ENCODE measurements at places on chromosomes 11 and 22. TPM values are rescaled to one million over a fixed set of nuclear protein-coding genes. Genes with fewer than 3 reads are reported as not detected.

Gene GVQW3
- total RNA-seq: 5.9 TPM

Gene TBX10
- total RNA-seq: not detected

Gene SLC22A12
- not detected for total RNA-seq

- no peaks in the 10 kb centered on the region for H3K27me3 ChIP-seq
Measured at GRCh38 chr11:126034039-126034932, 28.4 kb downstream of the CDON start.

DNA sequence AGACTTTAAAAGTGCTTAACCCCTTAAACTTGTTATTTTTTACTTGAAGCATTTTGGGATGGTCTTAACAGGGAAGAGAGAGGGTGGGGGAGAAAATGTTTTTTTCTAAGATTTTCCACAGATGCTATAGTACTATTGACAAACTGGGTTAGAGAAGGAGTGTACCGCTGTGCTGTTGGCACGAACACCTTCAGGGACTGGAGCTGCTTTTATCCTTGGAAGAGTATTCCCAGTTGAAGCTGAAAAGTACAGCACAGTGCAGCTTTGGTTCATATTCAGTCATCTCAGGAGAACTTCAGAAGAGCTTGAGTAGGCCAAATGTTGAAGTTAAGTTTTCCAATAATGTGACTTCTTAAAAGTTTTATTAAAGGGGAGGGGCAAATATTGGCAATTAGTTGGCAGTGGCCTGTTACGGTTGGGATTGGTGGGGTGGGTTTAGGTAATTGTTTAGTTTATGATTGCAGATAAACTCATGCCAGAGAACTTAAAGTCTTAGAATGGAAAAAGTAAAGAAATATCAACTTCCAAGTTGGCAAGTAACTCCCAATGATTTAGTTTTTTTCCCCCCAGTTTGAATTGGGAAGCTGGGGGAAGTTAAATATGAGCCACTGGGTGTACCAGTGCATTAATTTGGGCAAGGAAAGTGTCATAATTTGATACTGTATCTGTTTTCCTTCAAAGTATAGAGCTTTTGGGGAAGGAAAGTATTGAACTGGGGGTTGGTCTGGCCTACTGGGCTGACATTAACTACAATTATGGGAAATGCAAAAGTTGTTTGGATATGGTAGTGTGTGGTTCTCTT lies 2.8 kb downstream of the MALAT1 start:
- peak overlapping the region; percentile 73 for H3K4me3 ChIP-seq
- H3K27me3 ChIP-seq: no peaks in the 10 kb centered on the region
- peaks cover 66% of the 10 kb centered on the region for H3K36me3 ChIP-seq

- H3K27me3 ChIP-seq: no peaks in the 10 kb centered on the region
- H3K36me3 ChIP-seq: peaks cover 12% of the 10 kb centered on the region
- H3K4me3 ChIP-seq: no peak overlapping the region
- DNase-seq: peak; percentile 20
- H3K4me1 ChIP-seq: no peaks in the 10 kb centered on the region
Measured at GRCh38 chr22:36492109-36492508, 10.7 kb upstream of the TXN2 start.

DNA sequence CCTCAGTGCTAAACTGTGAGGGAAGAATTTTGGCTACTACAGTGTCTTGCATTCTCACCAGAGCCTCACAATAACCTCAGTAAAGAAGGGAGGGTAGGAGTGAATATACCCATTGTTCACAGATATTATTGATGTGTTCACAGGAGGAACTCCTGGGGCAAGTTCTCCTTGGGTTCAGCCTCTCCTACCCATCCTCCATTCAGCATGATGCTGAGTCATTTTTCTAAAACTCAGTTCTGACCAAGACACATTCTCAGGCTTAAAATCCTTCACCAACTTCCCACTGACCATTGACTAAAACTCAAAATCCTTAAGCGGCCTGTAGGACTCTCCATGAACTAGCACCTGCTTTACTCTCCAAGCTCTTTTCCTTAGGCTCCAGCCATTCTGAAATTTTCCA lies 48.7 kb downstream of the SYTL2 start:
- H3K4me1 ChIP-seq: peaks cover 12% of the 10 kb centered on the region
- H3K27ac ChIP-seq: no peak overlapping the region
- no peak overlapping the region for H3K4me3 ChIP-seq
- DNase-seq: no peak
- H3K36me3 ChIP-seq: 0 out of 2 replicates have a peak, but pooled peaks cover under 1% of the 10 kb centered on the region

GRCh38 chr11:68106165-68106940 lies 14.8 kb downstream of the CHKA start:
- H3K36me3 ChIP-seq: no peaks in the 10 kb centered on the region
- no peak overlapping the region for H3K4me3 ChIP-seq
- H3K27me3 ChIP-seq: no peaks in the 10 kb centered on the region
- H3K4me1 ChIP-seq: no peaks in the 10 kb centered on the region
- DNase-seq: no peak
- H3K27ac ChIP-seq: no peak overlapping the region

DNA sequence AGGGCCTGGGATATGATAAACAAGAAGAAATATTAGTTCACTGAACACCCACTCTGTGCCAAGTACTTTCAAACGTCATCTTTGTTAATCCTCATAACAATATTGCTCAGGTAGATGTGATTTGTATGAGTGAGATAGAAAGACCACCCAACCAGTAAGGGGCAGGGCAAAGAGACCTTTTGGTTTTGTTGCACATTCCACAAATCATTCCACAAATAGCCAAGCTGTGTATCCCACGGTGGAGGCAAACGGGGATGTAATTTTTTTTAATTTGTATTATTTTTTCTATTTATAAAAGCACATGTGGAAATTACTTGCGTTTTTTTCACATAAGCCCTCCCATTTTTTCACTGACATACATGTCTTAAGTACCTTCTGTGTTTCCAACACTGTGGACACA lies 29.0 kb downstream of the LAYN start:
- no peak overlapping the region for H3K27ac ChIP-seq
- DNase-seq: no peak
- H3K4me1 ChIP-seq: no peaks in the 10 kb centered on the region
- no peak overlapping the region for H3K4me3 ChIP-seq

DNA sequence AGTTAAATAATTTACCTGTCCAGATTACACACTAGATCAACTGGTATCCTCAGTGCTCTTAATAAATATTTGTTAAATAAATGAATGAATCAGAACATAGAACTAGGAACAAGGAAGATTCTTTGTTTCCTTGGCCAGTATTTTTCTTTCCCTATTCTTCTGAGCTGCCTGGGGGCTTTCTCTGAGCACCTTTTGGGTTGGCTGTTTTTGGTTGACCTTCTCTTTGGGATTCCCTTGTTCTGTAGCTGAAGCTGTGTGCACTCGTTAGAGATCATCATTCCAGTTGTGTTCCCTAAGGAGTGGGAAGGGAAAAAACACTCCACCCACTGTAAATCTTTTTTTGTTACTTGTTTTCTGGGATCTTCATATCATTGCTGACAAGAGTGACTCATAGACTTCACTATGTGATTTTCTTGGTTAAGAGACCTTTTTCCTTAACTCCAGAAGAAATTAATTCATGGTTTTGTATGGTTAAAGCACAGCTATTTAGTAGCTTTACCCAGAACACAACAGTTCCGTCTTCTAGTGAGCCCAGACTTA lies 84.3 kb downstream of the STIM1 start:
- no peaks in the 10 kb centered on the region for H3K36me3 ChIP-seq
- H3K4me1 ChIP-seq: peaks cover 9% of the 10 kb centered on the region
- H3K27ac ChIP-seq: no peak overlapping the region
- no peak for DNase-seq
- H3K4me3 ChIP-seq: no peak overlapping the region

GRCh38 chr11:93084727-93085505 lies 112.9 kb downstream of the SLC36A4 start:
- no peak overlapping the region for H3K4me3 ChIP-seq
- no peaks in the 10 kb centered on the region for H3K27me3 ChIP-seq
- no peaks in the 10 kb centered on the region for H3K36me3 ChIP-seq
- H3K4me1 ChIP-seq: no peaks in the 10 kb centered on the region

GRCh38 chr11:96045622-96046456 lies 121.9 kb upstream of the MTMR2 start:
- H3K27me3 ChIP-seq: no peaks in the 10 kb centered on the region
- DNase-seq: no peak
- H3K4me1 ChIP-seq: no peaks in the 10 kb centered on the region
- no peak overlapping the region for H3K27ac ChIP-seq

DNA sequence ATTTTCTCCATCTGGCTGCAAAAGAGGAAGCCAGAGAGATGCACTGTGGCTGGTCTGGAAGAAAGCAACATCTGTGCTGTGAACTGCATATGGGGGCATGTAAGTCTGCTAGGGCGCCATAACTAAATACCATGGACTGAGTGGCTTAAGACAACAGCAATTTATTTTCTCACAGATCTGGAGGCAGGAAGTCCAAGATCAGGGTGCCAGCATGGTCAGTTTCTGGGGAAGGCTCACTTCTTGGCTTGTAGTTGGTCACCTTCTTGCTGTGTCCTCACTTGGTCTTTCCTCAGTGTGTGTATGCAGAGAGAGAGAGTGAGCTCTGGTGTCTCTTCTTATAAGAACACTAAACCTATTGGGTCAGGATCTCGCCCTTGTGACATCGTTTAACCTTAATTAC lies 34.9 kb upstream of the POLD3 start:
- no peaks in the 10 kb centered on the region for H3K27me3 ChIP-seq
- no peaks in the 10 kb centered on the region for H3K4me1 ChIP-seq
- H3K4me3 ChIP-seq: no peak overlapping the region
- no peak overlapping the region for H3K27ac ChIP-seq

- H3K4me1 ChIP-seq: no peaks in the 10 kb centered on the region
- H3K36me3 ChIP-seq: no peaks in the 10 kb centered on the region
- H3K27me3 ChIP-seq: no peaks in the 10 kb centered on the region
- no peak overlapping the region for H3K4me3 ChIP-seq
- DNase-seq: no peak
- no peak overlapping the region for H3K27ac ChIP-seq
Measured at GRCh38 chr11:15727520-15727914, 612.8 kb downstream of the INSC start.

GRCh38 chr11:112200252-112200651 lies 24.9 kb downstream of the BCO2 start:
- no peaks in the 10 kb centered on the region for H3K27me3 ChIP-seq
- no peak overlapping the region for H3K27ac ChIP-seq
- no peaks in the 10 kb centered on the region for H3K4me1 ChIP-seq
- H3K36me3 ChIP-seq: no peaks in the 10 kb centered on the region

- no peaks in the 10 kb centered on the region for H3K36me3 ChIP-seq
- no peaks in the 10 kb centered on the region for H3K27me3 ChIP-seq
- H3K4me1 ChIP-seq: peaks cover 27% of the 10 kb centered on the region
- no peak overlapping the region for H3K4me3 ChIP-seq
- H3K27ac ChIP-seq: no peak overlapping the region
- no peak for DNase-seq
Measured at GRCh38 chr22:25077056-25077455, 122.6 kb upstream of the CRYBB3 start.

- peaks cover 8% of the 10 kb centered on the region for H3K4me1 ChIP-seq
- no peak for DNase-seq
- H3K27me3 ChIP-seq: no peaks in the 10 kb centered on the region
Measured at GRCh38 chr11:17924713-17925112, 88.1 kb downstream of the SERGEF start.

DNA sequence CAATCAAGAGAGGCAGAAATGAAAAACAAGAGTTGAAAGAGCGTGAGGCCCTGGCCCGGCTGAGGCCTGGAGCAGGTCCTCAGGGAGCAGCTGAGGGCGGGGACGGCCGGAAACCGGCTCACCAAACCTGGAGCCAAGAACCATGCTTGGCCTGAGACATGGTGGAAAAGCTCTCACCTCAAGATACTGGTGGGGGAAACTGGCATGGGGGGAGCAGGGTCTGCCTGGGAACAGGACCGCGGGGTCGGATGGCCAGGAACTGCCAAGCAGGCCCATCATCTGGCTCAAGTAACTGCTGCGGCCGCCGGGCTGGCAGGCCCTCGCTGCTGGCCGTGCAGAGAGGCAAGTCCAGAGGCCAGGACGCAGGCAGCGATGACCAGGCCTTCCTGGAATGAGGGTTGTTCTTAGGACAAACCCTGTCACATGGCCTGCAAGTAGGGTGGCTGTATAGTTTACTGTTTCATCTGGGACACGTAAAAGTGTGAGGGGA lies 18.9 kb upstream of the WNT11 start:
- no peak for DNase-seq
- no peak overlapping the region for H3K4me3 ChIP-seq
- no peaks in the 10 kb centered on the region for H3K36me3 ChIP-seq
- no peaks in the 10 kb centered on the region for H3K4me1 ChIP-seq

- H3K27me3 ChIP-seq: no peaks in the 10 kb centered on the region
- no peak overlapping the region for H3K27ac ChIP-seq
- no peak for DNase-seq
- H3K36me3 ChIP-seq: no peaks in the 10 kb centered on the region
- no peak overlapping the region for H3K4me3 ChIP-seq
Measured at GRCh38 chr11:83287631-83288030, 1.5 kb upstream of the CCDC90B start.

DNA sequence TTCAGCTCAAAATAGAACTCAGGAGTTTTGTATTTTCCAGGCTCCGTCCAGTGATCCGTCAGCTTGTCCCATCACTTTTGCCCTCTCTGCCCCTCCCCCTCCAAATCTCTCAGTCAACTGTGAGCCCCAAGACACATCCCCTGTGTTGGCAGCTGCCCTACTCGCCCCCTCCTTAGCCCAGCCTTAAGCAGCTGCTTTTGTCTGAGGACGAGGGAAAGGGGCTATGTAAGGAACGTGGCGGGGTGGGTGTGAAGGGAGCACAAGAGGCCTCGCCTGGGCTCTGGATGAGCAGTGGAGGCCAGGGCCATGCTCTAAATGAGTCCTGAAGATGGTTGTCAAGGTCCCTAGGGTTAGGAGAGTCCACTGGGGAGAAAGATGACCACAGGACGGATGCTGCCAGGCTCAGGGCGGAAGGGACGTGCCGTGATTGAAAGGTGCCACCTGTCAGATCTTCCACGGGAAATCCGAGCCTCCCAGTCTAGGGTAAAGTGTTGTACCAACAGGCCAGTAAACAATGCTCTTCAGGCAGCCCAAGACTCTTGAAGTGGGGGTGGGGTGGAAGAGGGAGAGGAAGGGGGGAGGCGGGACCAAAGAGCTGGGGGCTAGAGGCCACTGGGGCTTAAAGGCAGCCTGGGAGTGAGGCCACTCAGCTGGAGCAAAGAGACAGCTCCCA lies at the start of gene SMTNL1:
Gene SMTNL1, plus strand, starts transcription at position 649 of the 673 bp plus-strand sequence. CDS start 5,048 bp downstream, outside the sequence.
- no peaks in the 10 kb centered on the region for H3K36me3 ChIP-seq
- peaks cover 43% of the 10 kb centered on the region for H3K4me1 ChIP-seq
- H3K27me3 ChIP-seq: no peaks in the 10 kb centered on the region
- DNase-seq: peak; percentile 78

GRCh38 chr11:96313163-96313562 lies 29.8 kb downstream of the MAML2 start:
- no peak for DNase-seq
- H3K36me3 ChIP-seq: no peaks in the 10 kb centered on the region
- H3K27ac ChIP-seq: no peak overlapping the region
- H3K27me3 ChIP-seq: no peaks in the 10 kb centered on the region

Data from SJCRH30 (cell line).